ENCODE measurements at places on chromosomes 12 and 14. TPM values are rescaled to one million over a fixed set of nuclear protein-coding genes. Genes with fewer than 3 reads are reported as not detected.
A peak's percentile ranks its signal among the peaks of the same experiment; 100 is the strongest.

DNA sequence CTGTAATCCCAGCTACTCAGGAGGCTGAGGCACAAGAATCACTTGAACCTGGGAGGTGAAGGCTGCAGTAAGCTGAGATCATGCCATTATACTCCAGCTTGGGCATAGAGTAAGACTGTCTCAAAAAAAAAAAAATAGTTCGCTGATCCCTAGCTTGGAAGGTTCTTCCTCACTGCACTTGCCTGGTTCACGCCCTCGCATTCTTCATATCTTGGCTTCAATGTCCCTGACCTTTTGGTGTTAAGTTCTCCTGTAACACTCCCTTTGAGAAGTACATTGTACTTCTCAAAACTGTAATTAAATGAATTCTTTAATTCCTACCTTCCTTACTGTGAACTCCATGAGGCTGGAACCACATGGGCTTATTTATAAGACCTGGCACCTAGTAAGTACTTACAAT lies 16.5 kb upstream of the TPCN1 start:
- DNase-seq: no peak
- no peak overlapping the region for H3K4me3 ChIP-seq
- H3K27me3 ChIP-seq: no peaks in the 10 kb centered on the region
- no peak overlapping the region for H3K27ac ChIP-seq

GRCh38 chr12:92156704-92157395 lies 11.2 kb upstream of the BTG1 start:
- H3K27ac ChIP-seq: no peak overlapping the region
- no peaks in the 10 kb centered on the region for H3K36me3 ChIP-seq
- H3K27me3 ChIP-seq: no peaks in the 10 kb centered on the region
- no peak for DNase-seq
- H3K4me1 ChIP-seq: peaks cover 5% of the 10 kb centered on the region
- H3K4me3 ChIP-seq: no peak overlapping the region

DNA sequence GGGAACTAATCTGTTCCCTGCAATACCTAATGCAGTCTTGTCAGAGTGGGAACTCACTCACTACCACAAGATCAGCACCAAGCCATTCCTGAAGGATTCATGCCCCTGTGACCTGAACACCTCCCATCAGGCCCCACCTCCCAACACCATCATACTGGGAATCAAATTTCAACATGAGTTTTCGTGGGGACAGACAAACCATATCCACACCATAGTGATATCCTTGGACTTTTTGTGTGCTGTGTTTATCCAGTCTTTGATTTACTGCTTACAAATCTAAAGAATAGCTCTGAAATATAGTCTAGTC lies 243.5 kb downstream of the FBXL14 start:
- no peaks in the 10 kb centered on the region for H3K27me3 ChIP-seq
- H3K36me3 ChIP-seq: peaks cover 1% of the 10 kb centered on the region
- H3K27ac ChIP-seq: no peak overlapping the region
- H3K4me1 ChIP-seq: no peaks in the 10 kb centered on the region

DNA sequence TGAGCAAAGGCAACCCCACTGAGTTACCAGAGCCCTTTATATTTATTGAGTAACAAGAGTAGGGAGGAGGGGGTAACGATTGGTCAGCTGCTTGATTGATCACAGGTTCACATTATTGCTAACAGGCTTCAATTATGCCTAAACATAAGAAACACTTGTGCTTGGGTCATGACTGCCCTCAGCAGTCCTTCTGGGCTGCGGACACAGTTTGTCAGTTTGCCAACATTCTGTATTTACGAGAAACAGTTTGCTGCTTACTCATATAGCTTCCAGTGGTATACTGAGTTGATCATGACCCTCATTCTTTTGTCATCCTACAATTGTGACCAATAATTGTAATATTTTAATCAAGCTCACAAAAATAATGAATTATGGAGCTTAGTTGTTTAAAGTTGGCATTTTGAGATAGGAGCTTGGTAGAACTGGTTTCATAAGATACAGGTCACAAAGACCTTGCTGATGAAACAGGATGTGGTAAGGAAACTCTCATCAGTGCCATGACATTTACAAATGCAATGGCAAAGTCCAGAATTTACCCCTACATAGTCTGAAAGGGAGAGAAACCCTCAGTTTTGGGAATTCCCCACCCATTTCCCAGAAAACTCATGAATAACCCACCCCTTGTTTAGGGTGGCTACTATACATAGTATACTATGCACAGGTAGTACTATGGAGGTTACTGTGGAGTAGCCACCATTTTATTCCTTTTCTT lies 1421.0 kb upstream of the FLRT2 start:
- no peak overlapping the region for H3K4me3 ChIP-seq
- H3K4me1 ChIP-seq: no peaks in the 10 kb centered on the region
- no peak for DNase-seq

- H3K27me3 ChIP-seq: no peaks in the 10 kb centered on the region
- no peak overlapping the region for H3K4me3 ChIP-seq
- H3K4me1 ChIP-seq: peaks cover 15% of the 10 kb centered on the region
These were observed 169.2 kb upstream of the SOX5 start for GRCh38 chr12:24118668-24119067.

DNA sequence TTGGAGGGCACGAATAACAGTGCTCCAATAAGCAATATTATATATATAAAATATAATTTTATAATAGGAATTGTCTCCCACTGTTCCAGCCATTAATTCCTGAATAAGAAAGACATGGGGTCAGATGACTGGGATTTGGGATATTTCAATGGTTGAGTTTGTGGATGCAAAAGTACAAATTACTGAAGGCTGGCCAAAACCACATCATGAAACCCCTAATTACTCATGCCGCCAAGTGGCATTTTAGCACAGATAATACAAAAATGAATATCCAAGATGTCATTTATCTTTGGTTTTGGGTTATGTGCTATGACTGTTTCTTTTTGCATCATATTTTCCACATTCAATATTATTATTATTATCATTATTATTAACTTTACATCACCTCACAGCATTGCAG lies 261.4 kb upstream of the TBX3 start:
- H3K27ac ChIP-seq: no peak overlapping the region
- H3K4me3 ChIP-seq: no peak overlapping the region
- H3K4me1 ChIP-seq: no peaks in the 10 kb centered on the region
- no peaks in the 10 kb centered on the region for H3K36me3 ChIP-seq
- no peak for DNase-seq

DNA sequence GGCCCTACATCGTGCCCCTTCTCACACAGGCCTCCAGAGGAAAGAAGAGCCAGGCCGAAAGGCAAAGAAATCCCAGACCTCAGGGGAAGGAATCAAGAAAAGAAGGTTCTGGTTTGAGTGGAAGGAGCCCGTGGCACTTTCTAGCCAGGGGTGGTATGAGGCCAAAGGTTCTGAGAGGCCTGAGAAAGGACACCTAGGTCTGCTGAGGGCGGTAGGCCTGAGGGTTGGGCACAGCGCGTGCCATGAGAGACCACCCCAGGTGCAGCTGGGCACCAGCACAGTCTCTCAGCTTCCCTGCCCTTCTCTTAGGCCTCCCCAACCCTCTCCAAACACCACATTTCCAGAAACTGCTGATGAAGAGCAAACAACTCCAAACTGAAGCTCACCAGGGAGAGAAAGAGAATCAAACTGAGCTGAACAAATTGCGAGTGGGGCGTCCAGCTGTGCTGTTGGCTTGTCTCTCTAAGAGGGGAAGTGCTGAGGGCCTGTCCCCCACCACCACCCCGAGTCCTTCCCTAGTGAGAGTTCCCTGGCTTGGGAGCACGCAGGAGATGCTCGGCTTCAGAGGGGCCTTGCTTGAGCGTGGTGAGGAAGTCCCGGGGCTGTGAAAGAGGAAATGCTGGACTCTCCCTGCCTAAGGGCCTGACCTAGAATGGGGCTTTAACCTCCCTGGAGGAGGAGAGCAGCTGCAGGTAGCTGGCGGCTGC lies 184.8 kb downstream of the ZFP36L1 start:
- H3K27ac ChIP-seq: peak overlapping the region; percentile 82
- H3K36me3 ChIP-seq: no peaks in the 10 kb centered on the region
- no peak overlapping the region for H3K4me3 ChIP-seq
- peak; percentile 84 for DNase-seq

DNA sequence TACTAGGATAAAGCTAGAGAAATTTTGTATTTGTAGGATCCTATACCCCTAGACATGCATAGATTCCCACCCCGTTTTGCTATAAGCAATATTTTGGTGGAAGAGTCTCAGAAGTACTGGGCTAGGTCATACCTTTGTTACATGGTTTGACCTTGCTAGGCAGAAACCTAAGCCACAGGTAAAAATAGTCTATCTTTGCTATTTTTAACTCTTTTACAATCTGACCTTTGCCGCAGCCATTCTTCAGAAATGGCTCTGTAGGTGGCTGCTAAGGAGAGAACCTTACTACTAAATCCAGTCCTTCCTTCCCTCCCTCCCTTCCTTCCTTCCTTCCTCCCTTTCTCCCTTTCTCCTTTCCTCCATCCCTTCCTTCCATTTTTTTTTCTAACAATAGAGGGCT lies 242.9 kb upstream of the SEL1L start:
- no peak overlapping the region for H3K27ac ChIP-seq
- DNase-seq: no peak
- H3K27me3 ChIP-seq: no peaks in the 10 kb centered on the region
- H3K4me1 ChIP-seq: no peaks in the 10 kb centered on the region
- no peaks in the 10 kb centered on the region for H3K36me3 ChIP-seq

The KRT85 gene
- not detected for total RNA-seq

The GARIN6 gene
- not detected for total RNA-seq

The PTGER2 gene
- 3.7 TPM for total RNA-seq

GRCh38 chr12:57165741-57166140 lies 18.3 kb upstream of the LRP1-AS start:
- no peak overlapping the region for H3K4me3 ChIP-seq
- no peaks in the 10 kb centered on the region for H3K27me3 ChIP-seq
- DNase-seq: no peak
- H3K27ac ChIP-seq: no peak overlapping the region
- H3K4me1 ChIP-seq: no peaks in the 10 kb centered on the region

- no peak for DNase-seq
- H3K4me3 ChIP-seq: no peak overlapping the region
- H3K4me1 ChIP-seq: no peaks in the 10 kb centered on the region
- no peaks in the 10 kb centered on the region for H3K36me3 ChIP-seq
- no peak overlapping the region for H3K27ac ChIP-seq
These were observed 11.0 kb upstream of the AEBP2 start for GRCh38 chr12:19428246-19428645.

The EID3 gene
- total RNA-seq: 7.4 TPM

The DIABLO gene
- total RNA-seq: 37.5 TPM

The GPD1 gene
- 20.0 TPM for total RNA-seq

DNA sequence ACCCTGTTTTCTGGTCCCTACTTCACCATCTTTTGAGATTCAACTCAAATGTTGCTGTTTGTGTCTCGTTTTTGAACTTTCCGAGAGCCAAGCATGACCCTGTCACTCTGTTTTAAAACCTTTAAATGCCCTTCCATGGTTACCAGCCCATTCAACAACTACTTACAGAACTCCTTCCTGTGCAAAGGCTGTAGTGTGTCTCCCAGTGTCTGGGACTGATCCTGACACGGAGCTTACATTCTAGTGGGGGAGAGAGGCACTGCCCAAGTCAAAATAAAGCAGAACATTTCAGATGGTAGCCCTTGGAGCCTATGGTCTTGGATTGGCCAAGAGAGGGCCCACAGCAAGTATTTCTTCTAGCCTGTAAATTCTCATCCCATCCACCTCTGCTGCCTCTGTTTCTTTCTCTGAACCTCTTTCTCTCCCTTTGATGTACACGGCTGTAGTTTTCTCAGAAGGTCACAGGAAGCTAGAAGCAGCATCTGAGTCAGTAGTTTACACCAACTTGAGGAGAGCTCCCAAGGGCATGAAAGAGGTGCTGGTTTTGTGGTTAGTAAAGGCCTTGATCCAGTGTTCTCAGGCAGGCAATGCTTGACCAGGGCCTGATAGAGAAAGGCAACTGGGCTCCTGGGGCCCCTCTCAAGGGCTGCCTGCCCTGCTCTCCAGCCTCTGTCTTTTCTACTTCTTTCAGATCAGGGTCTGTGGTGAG lies 42.3 kb upstream of the SLC24A4 start:
- H3K4me1 ChIP-seq: no peaks in the 10 kb centered on the region
- DNase-seq: no peak
- no peaks in the 10 kb centered on the region for H3K27me3 ChIP-seq
- H3K36me3 ChIP-seq: no peaks in the 10 kb centered on the region

The SOX5 gene
- 13.0 TPM for total RNA-seq

The KRT4 gene
- 3.6 TPM for total RNA-seq

GRCh38 chr14:34619471-34619870 lies 10.5 kb downstream of the SNX6 start:
- no peak for DNase-seq
- H3K27me3 ChIP-seq: no peaks in the 10 kb centered on the region
- H3K4me3 ChIP-seq: no peak overlapping the region

Measured in lung (tissue), 17 donors.